ENCODE measurements at places on chromosomes 3 and 15.

DNA sequence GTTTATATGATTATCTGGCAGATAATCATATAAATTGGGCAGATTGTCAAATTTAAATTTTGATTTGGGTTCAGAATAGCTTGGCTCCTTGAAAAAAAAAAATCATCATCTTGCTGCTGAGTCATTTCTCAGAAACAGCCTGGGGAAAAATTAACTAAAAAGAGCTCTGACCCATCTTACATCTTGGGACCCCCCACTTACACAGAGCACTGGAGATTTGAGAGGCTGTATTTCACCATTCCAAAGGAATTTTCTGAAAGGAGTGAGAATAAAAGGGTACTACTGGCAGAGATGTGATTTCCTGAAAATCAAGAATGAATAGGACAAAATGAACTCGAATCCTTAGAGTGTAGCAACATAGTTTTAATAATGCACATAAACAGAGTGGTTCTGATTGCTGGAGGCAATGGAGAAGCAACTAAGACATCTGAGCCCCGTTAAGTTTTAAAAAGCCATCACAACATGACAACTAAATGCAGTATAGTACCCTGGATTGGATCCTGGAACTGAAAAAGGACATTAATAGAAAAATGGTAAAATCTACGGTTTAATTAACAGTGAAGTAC is 97.5 kb downstream of the RFTN1 start:
- no peak for DNase-seq

DNA sequence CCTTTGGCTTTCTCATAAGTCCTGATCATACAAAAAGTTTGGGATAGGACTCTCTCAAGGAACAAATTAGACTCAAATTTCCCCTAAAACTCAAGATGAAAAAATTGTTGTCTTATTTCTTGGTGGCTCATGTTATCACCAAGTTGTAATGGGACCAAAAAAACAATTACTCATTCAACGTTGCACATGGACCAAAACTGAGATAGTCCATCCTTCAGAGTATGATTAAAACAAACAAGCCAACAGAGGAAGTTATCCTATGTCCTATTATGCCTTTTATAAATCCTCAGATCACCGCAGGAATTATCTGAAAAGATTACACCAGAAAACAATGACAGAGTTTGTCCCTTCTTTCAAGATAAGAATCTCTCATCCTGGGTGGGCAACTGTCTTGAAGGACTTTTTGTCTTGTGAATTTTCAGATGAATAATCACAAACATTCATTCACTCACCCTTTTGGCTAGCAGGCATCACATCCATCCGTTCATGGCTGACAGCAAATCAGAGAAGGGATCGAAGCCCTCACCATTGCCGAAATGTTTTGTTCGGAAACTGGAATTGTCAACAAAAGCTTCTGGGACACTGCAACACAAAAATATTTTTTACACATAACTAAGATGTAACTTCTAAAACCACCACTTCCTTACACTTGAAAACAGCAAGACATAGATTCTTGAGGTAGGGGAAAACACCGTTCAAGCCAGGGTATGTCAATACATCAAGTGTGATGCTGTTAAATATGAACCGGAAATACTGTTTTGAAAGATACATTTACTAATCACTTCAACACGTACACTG is 90.4 kb downstream of the FOXP1 start:
- DNase-seq, result no peak

DNA sequence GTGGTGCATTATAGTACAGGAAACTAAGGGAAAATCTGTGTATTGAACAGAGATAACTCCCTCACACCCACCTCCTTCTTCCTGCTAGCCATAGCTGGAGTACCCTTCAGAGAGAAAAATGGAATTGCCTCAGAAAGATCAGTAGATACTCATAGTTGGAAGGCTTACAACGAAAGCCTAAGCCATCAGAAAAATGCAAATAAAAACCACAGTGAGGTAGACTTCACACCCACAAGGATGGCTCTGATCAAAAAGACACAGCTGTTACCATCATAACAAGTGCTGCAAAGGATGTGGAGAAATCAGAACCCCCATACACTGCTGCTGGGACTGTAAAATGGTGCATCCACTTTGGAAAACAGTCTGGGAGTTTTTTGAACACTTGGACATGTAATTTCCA is 7.4 kb upstream of the DLG1 start:
- DNase-seq, result no peak

- DNase-seq, result no peak
These were observed 171.2 kb downstream of the ADAMTS17 start for GRCh38 chr15:100170291-100171210.

GRCh38 chr15:59221511-59222505 is 15.2 kb downstream of the LDHAL6B start:
- no peak for DNase-seq

DNA sequence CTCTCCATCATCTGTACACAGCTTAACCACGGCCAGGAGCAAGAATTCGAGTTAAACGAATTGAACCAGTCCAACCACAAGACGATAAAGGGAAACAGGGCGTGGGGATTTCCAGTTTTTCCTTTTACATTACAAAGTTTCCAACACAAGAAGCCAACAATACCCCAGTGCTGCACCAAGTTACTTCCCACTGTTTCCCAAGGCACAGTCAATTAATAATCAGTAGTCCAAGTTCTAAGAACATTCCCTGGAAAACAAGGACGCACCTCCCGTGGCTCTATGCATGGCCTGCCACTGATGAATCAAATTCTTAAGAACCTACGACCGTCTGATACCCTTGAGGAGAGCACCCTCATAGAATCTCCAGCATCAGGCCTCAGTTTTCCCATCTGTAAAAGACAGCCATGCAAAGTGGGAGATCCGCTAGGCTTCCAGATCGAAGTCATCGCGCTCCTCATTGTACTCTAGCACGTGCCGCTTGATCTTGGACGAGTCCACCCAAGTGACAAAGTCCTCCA is 774 bp downstream of the IMP3 start:
- no peak for DNase-seq

GRCh38 chr3:50237754-50238548 is 1.9 kb downstream of the GNAI2 start:
- no peak for DNase-seq

DNA sequence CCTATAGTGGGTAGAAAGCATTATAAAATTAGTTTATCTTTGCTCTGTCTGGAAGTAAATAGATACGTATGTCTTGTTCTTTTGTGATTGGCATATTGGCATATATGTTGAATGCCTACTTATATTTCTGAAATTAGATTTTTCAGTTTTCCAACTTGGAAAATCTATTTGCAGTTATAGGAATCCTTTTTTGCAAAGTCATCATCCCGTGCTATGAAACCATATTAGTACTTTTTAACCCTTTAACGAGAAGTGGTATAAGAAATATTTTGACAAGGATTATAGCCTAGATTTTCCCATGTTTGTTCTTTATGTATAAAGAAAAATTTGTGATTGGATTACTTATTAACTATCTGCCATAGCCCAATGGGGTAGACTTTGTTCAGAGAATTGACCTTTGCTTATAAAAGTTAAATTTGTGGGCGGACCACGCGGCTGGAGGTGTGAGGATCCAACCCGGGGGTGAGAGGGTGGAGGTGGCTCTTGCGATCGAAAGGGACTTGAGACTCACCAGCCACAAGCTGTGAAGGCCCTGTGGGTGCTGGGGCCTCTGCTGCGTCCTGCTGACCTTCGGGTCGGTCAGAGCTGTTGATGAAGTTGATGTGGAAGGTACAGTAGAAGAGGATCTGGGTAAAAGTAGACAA is 5.9 kb downstream of the LRRC28 start:
- DNase-seq, result no peak

GRCh38 chr3:181717549-181718171 is 5.9 kb downstream of the SOX2 start:
- DNase-seq, result no peak

DNA sequence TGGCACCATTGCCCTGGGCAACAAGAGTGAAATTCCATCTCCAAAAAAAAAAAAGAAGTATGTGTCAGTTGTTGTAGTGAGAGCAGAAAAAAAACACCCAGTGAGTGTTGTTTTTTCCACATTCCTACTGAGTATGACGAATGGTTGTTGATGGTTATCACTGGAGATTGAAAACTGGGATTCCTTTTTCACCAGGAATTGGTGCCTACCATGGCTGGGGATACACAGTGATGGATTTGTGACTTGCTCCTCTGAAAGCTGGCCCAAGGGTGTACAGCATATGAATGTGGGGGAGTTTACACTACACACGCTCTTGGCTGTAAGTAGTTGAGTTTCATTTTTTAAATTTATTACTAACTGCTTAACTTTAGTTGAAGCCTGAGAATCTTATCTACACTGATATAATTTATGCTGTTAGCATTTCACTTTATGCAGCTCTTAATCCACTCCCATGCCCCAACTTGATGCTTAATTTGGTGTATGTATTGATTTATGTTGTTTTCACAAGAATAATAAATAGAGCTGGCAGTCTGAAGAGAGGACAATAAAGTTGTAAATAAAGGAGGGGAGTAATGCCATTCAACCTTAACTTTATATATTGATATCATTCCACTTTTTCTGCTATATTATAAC is 56.0 kb upstream of the MME start:
- no peak for DNase-seq

DNA sequence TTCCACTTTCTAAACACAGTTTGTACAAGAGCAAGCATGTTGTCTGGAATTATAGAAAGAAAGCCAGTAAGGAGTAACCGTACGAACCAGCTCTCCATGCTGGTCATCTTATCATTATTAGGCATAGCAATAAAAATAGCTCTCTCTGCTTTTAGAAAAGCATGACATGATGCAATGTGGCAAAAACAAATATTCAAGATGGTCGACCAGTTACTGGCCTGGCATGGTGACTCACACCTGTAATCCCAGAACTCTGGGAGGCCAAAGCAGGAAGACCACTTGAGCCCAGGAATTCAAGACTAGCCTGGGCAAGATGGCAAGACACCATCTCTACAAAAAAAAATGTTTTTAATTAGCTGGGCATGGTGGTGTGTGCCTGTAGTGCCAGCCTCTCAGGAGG is 2.6 kb upstream of the MAP4 start:
- DNase-seq, result no peak

- DNase-seq, result no peak
These were observed 37.8 kb downstream of the SPG21 start for GRCh38 chr15:64951777-64952418.
